ENCODE measurements at places on chromosomes 12 and 14. TPM values are rescaled to one million over a fixed set of nuclear protein-coding genes. Genes with fewer than 3 reads are reported as not detected.

- peak; percentile 43 for DNase-seq
Measured at GRCh38 chr12:1510056-1510812, 84.1 kb downstream of the FBXL14 start.

- DNase-seq = no peak
Measured at GRCh38 chr12:26346736-26347135, 151.4 kb downstream of the SSPN start.

GRCh38 chr12:116299665-116300328, 22.3 kb upstream of the MED13L start:
- DNase-seq = no peak

Gene TGFB3
- 86.8 TPM for polyA plus RNA-seq

Gene PPFIBP1
- 36.8 TPM for polyA plus RNA-seq

Gene RND1
- 0.37 TPM for polyA plus RNA-seq

DNA sequence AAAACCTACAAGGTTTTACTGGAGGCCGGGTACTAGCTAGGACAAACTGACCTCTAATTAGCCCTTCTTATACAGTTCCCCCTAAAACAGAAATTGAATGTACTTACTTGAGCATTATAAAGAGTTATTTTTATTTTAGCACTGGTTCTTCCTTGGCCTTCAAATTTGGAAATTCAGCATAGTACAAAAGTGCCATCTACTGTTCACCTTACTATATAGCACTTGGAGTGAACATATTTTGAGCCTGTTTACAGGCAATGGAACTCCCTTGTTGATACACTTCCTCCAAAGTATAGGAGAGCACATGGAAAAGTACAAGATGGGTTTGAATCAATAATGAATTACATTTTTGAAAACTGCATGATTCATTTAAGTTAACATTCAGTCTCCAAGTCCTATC, 3.9 kb upstream of the POC1B start:
- peak; percentile 36 for DNase-seq

DNA sequence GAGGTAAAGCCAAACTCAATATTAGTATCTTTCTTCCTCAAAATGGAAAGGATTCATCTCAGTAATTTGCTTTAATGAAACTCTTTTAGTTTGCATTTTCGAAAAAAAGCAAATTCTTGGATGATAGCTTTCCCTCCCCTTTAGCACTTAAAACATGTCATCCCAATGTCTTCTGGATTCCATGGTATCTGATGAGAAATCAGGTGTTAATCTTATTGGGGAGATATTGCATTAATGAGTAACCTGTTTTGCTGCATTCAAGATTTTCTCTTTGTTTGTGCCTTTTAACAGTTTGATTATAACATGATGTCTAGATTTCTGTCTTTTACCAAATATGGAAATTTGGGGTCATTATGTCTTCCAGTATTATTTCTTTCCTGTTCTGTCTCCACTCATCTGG, 405.1 kb upstream of the FOXG1 start:
- DNase-seq = no peak

DNA sequence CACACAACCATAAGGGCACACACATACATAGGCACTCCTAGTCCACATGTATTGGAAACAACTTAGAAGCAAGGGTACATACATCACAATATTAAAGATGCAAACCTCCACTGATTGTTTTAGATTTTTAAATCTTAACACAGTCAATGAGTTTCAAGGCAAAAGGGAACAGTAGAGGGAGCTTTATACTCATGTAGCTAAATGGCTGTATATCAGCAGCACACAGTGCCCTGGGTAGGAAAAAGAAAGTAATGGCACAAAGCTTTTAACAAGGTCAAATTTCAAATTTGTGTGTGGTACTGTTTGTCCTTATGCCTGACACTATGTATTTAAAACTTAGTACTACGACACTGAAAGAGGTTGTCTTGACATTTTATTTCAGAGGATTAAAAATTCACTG, 262.0 kb downstream of the MED13L start:
- peak; percentile 42 for DNase-seq

Gene ADAMTS20
- polyA plus RNA-seq = 0.72 TPM

Gene OTX2
- polyA plus RNA-seq = not detected

Gene BEGAIN
- 4.9 TPM for polyA plus RNA-seq

- DNase-seq = no peak
Measured at GRCh38 chr12:121358073-121358472, 5.9 kb upstream of the ANAPC5 start.

Measured in hindlimb muscle (tissue), 1 donor.